ENCODE measurements at places on chromosomes 2 and 18.

DNA sequence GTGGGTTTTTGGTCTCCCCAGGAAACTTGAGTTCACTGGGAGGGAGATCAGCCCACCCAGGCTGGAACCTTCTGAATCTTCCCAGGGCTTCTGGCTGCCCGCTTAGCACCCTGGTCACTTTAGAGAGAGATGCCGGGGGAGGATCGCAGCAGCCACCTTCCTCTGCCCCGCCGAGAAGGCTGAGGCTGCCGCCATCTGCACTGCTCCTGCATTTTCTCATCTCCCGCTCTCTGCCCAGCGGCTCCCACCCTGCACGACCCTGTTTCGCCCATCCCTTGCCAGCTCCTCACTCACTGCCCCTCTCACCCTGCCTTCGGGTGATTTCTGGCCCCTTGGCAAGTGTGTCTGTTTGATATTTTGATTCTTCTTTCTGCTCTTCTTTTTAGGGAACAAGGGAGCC is 82.6 kb upstream of the ATG16L1 start:
- no peak for DNase-seq

DNA sequence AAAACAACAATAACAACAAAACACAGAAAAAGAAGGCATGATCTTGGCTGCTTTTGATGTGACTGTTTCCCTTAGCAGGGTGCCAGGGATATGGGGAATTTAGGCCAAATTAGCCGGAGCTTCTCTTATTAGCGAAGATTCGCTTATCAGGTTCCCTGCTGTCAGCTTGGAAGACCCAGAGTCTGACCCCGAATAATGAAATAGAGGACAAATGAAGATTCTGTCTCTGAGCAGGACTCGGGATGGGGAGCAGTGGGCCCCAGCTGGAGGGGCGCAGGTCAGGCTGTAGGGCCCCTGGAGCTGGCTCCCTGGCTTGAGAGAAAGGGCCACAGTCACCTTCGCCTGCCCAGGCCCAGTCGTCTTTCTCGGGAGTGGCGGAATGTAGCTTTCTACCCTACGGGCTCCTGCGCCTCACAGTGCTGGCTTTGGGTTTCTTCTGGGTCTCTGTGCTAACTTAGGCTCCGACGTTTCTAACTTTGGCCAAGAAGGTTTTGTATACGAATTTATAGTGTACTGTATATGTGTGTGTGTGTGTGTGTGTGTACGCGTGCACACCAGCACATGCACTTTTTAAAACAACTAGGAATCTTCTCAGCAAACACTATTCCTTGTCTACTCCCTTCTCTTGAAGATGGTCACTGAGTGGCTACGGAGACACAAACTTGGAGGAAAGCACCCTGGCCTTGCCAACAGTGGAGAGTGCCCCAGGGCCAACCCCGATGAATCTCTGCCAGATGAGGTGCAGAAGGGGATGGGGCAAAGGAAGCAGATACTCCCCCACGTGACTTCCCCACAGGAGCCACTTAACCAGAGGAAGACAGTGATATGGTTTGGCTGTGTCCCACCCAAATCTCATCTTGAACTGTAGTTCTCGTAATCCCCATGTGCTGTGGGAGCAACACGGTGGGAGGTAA is 195.6 kb upstream of the COPS8 start:
- no peak for DNase-seq

DNA sequence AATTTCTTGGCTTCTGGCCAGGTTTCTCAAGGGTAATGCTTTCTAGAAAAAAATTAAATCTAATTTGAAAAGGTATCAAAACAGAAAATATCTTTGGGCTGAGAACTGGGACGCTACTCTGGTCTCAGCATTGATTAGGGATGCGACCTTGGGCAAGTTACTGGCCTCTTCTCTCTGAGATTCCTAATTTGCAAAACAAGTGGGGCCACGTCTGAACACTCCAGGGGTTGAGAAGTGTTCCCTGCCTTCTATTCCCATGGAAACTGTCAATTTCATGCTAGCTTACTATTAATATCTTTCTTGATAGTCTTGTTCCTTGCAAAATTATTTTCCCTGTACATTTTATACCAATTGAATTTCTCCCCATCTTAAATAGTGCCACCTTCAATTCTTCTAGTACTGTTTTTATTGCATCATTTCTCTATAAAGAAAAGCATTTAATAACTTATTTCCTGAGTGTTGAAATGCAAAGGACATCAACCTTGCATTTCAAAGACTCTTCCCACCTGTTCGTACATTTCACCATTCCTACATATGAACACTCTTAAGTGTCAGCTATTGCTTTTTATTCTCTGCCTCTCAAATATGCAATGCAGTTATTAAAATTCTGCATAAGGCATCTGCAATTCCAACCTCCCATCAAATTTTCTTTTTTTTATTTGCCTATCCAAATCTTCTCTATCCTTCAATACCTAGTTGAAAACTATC is 118.3 kb upstream of the DSEL start:
- DNase-seq = no peak

DNA sequence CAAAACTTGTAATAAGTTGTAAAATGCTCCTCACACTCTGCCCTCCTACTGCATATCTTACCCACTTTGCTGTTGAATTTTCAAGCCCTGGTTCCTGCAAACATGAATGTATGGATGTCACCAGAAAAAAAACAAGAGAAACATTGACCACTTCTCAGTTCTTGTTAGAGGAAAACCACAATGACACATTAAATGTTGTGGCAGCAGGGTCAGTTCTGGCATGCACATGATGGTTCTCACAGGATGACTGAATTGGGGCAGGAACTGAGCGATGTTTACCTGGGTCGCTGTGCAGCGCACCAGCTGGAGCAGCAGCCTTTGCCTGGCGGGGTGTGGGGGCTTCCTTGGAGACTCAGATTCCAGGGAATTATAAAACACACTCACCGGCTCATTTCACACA is 14.0 kb upstream of the PRKCE start:
- no peak for DNase-seq

DNA sequence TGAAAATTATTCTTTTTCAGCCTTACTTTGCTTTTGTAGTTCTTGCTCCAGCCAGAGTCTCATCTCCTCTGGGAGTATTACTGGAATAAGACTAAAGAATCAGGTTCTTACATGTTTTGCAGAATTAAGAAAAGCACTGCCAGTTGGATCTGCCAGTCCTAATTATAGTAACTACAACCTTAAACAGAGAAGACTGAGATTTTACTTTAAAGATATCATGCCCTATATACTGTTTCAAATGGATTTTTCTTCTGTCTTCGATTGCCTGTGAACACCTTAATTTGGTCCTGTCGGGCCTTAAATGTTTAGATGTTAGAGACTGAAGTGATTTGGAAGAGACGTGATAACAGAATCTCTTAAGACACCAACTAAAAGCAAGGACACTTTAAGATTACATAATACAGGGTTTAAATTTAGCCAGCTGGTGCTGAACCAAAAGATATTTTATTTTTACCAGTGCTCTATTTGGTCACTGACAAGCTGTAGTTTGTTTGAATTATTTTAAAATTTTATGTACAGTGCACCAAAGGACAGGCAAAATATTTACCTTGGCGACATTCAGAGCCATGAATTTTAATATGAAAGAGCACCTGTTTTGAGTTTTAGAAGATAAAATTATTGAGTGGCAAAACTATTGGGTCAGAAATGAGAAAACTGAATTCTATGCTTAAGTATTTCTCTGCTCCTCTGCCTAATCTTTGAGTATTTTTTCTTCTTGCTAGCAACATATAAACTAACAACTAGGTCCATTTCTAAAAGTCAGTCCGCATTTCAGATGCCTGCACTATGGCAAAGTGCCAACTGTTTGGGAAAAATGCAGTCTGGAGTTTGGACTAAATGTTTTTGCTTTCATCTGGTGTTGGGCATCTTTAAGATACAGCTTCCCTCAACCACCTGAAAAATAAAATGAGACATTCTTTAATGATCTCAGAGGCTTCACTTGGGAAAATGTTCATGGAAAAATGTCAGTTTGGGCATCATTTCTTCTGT is 300.0 kb downstream of the XIRP2 start:
- no peak for DNase-seq

DNA sequence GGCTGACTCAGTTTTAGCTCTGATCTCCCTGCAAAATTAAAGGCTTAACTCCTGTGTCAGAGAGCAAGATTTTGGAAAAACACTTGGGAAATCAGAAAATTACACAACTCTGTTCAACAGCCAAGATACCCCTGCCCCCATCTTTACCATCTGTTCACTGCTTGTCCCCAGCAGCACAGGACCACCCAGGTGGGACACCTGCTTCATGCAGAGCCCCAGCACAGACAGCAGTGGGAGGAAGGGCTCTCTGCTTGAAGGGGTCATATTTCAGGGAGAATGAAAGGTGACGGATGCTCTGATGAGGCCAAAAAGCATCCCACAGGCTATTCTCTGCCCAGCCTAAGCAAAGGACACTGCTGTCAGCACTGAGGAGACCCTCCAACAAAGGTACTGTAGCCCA is 584.6 kb upstream of the KLHL29 start:
- DNase-seq = no peak

- no peak for DNase-seq
Observed at GRCh38 chr2:108385411-108386071, 7.8 kb downstream of the SULT1C4 start.

DNA sequence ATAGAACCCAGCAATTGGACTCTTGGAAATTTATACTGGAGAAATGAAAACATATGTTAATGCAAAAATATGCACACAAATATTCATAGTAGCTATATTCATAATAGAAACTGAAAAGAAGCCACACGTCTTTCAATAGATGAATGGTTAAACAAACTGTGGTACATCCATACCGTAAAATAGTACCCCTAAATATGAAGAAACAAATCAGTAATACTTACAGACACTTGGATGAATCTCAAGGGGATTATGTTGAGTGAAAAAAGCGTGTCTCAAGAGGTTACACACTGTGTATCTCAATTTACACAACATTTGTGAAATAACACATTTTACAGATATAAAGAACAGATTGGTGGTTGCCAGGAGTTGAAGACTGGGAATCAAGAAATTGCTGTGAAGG is 61.1 kb upstream of the ARHGAP15 start:
- no peak for DNase-seq

GRCh38 chr2:11562476-11562875 is 28.6 kb downstream of the GREB1 start:
- DNase-seq = no peak

DNA sequence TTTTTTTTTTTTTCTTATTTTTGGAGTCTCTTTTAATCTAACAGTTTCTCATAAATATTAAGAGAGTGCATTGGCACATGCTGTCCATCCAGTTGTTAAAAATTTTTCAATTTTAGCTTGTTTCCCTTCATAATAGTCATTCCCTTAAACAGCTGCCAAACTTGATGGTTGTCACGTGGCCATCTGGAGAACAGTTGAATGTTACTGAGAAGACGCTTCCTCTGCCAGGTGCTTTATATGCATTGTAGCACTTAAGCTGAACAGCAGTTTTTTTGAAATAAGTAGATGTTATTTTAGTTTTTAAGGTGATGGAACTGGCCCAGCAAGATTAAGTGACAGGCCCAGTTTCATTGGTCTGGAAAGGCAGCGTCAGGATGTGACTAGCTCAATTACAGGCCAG is 3.3 kb downstream of the SMARCAL1 start:
- DNase-seq = no peak

GRCh38 chr18:77081390-77081778 is 51.2 kb downstream of the MBP start:
- no peak for DNase-seq

GRCh38 chr2:174053355-174054151 is 88.4 kb upstream of the SP3 start:
- no peak for DNase-seq

DNA sequence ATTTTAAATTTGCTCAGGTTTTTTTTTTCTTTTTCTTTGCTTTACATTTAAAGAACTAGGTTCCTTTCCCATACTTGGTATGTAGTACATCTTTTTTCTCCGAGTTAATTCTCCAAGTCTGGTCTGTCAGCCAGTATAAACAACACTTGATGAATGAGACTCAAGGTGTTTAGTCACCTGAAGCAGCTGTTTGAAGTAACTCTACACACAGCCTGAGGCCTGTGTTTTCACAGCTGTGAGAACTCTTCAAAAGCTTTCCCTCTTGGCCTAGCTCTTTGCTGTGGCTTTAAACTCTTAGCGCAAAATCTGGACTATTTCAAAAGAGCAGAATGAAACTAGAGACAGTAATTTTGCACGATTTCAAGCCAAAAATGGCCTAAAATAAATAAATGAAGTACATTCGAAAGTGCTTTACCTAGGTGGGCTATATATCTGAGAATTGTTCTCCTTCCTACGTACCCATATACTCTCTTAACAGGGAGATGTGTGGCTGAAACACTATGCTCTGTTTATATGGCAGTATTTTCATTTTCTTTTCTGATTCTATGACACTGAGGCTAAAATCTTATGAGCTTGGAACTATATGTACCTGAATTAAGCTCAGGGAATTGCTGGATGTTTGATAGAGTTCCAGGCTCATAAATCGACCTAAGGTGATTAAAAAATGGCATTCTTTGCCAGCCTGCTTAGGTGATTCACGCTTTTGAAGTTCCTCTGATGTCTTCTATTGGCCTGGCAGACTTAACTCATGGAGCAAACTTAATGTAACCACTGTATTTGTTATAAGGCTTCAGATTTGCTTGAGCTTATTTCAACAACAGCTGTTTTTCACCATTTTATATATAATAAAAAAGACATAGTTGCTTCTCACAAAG is 1044.1 kb upstream of the ZEB2 start:
- DNase-seq = no peak

DNA sequence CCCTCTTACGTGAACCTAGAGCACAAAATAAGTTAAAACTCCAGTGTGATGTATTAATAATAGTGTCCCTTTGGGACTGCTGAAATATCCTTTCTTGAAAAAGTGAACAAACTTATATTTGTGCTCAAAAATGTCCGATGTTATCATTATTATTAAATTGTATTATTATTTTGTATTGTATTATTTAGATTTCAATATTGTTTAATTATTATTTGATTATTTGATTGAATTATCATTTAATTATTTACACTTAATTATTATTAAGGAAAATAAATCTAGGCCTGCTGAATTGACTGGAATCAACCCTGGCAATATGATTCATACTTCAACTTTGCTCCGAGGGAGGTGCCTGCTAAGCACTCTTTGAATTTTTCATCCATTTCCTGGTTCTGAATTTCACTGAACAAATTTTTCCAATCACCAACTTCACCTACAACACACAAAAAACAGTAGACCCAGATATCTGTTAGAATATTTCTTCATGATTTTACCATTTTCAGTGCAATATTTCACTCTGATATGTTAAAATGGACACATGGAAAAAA is 10.9 kb upstream of the EIF2AK2 start:
- DNase-seq = no peak

DNA sequence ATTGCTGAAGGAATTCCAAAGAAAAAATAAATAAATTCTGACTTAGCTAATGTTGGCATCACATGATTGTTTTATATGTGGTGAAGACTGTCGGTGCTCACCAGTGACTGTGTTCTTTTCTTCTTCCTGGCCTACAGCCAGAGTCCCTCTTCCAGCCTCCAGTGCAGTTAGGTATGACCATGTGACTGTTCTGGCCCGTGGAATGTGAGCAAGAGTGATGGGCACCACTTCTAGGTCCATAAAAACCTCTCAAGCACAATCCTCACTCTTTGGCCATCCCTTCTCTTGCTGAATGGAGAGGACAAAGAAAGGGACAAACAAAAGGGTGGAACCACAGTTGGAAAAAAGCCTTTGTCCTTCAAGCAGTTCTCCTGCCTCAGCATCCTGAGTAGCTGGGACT is 39.0 kb upstream of the BMPR2 start:
- no peak for DNase-seq

Measured in stimulated activated CD4-positive, alpha-beta T cell treated with anti-CD3 and anti-CD28 coated beads, Interleukin-1b, Interleukin-23, amount 100 ng/mL, for 4 hours (primary cell).